ENCODE measurements at places on chromosomes 11 and 22.

DNA sequence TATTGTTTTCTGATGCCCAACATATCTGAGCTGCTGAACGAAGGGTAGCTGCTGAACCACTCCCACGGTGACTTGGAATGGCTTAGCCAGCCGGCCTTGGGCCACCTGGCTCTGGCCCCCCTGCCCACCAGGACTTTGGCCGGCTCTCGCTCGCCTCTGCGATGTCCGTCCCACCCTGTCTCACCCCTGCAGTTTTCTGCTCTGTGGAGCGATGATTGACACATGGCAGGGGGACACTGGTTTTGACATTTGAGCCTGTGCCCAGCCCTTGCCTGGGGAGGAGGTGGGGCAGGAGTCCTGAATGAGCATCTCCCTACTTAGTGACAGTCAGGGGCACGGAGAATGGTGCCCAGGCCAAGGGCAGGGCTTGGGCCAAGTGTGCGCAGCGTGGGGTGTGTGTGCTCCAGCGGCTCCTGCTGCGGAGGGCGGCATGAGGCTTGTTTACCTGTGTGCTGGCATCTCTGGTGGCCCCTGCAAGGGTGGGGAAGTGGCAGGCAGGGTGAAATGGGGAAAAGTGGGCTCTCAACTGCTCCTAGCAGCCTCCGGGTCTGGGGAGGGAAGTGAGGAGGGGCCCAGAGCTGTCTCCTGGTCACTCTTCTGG lies 15.7 kb upstream of the CDKN1C start:
- no peak for DNase-seq

DNA sequence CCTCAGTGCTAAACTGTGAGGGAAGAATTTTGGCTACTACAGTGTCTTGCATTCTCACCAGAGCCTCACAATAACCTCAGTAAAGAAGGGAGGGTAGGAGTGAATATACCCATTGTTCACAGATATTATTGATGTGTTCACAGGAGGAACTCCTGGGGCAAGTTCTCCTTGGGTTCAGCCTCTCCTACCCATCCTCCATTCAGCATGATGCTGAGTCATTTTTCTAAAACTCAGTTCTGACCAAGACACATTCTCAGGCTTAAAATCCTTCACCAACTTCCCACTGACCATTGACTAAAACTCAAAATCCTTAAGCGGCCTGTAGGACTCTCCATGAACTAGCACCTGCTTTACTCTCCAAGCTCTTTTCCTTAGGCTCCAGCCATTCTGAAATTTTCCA lies 48.7 kb downstream of the SYTL2 start:
- DNase-seq: no peak

GRCh38 chr11:47179655-47179991 lies 2.9 kb upstream of the ARFGAP2 start:
- peak; percentile 11 for DNase-seq

- DNase-seq: no peak
Measured at GRCh38 chr22:43928468-43928867, 4.9 kb downstream of the PNPLA3 start.

DNA sequence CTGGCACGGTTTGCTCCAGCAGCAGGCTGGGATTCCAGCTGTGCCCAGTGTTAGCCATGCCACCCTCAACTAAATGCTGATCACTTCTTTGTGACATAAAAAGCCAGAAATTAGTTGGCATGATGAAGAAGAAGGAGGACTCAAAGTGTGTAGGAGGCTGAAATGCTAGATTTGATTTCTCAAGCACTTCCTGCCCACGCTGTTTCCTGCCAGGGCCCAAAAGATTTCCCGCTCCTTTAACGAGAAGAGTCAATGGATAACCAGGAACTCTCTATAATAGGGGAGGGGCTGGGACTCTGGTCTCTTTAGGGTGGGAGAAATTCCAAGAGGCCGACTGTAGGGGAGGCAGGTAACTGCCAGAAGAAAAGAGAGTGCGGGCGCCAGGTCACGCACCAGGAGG lies 26.4 kb downstream of the APOL3 start:
- DNase-seq: no peak

- DNase-seq: no peak
Measured at GRCh38 chr11:70377645-70378044, 20.7 kb upstream of the CTTN start.
